Bronchial smooth muscle cell (primary cell): ENCODE measurements at places on chromosomes 4 and X. TPM values are rescaled to one million over a fixed set of nuclear protein-coding genes. Genes with fewer than 3 reads are reported as not detected.

RAB33A gene
- total RNA-seq = 2.5 and 4.4 TPM in 2 replicates

PDE5A gene
- 314 and 398 TPM in 2 replicates for total RNA-seq

PDGFRA gene
- 529 and 975 TPM in 2 replicates for total RNA-seq

PRDM5 gene
- total RNA-seq = 14.5 and 15.4 TPM in 2 replicates

SOX3 gene
- not detected in 2 replicates for total RNA-seq

PCDH11X gene
- total RNA-seq = not detected in 2 replicates

FAM13A gene
- 16.8 and 21.6 TPM in 2 replicates for total RNA-seq

SLITRK4 gene
- total RNA-seq = under 0.01 TPM in 1 of 2 replicates, not detected in the other

SMIM10 gene
- total RNA-seq = 5.7 and 7.4 TPM in 2 replicates

NAT8L gene
- under 0.01 TPM in 2 replicates for total RNA-seq

BEND2 gene
- total RNA-seq = not detected in 2 replicates

USP17L29 gene
- not detected in 2 replicates for total RNA-seq

TLR6 gene
- total RNA-seq = 0.69 and 0.95 TPM in 2 replicates

POU3F4 gene
- not detected in 2 replicates for total RNA-seq

EVC2 gene
- total RNA-seq = 12.0 and 15.9 TPM in 2 replicates

RIBC1 gene
- total RNA-seq = 0.79 and 1.4 TPM in 2 replicates

RNF150 gene
- 0.26 and 0.95 TPM in 2 replicates for total RNA-seq
